Stimulated activated CD8-positive, alpha-beta memory T cell treated with anti-CD3 and anti-CD28 coated beads, Interleukin-7, amount 100 ng/mL, for 48 hours (primary cell): ENCODE measurements at places on chromosomes 3 and 15.

DNA sequence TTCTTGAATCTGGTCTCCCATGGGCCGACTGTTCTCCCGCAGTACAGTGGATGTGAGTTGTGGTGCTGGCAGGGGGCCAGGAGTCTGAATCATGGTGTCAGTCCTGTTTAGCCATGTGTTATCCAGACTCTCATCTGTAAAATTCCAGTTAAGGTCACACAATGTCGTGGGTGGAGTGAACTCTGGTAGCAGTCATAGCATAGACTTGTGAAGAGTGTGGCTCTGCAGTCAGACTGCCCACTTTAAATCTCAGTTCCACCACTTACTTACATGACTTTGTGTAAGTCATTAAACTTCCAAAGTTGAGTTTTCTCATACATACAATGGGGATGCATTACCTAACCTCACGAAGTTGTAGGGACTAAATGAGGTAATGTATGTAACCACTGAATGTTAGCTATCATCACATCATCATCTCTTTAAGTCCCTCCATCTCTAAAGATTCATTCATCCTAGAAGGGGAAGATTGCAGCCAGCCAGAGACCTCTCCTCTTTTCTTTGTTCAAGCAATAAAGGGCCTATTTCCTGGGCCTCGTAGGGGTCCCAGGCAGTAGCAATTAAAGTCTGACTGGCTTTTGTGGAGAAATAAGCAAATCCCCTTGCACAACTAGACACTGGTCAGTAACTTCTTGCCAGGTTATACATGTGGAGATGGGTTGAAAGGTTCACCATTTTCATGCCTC, 93.9 kb downstream of the PCCB start:
- DNase-seq: no peak

DNA sequence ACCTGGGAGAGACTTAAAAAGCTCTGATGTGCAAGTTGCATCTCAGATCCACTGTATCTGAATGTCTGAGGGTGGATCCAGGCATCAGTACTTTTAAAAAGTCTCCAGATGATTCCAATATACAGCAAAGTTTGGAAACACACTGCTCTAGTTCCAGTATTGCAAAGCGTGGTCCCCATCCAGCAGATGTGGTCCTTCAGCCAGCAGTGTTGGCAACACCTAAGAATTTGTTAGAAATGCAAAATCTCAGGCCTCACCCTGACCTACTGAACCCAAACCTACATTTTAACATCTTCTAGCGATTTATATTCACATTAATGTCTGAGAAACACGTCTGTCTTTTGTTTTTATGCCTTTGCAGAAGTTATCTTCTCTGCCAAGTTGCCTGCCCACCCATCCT, 32.2 kb upstream of the SGO1 start:
- DNase-seq: no peak

GRCh38 chr3:36804295-36805055, 40.1 kb upstream of the DCLK3 start:
- DNase-seq: no peak

GRCh38 chr3:5187920-5188418, 462 bp downstream of the EDEM1 start:
- no peak for DNase-seq

DNA sequence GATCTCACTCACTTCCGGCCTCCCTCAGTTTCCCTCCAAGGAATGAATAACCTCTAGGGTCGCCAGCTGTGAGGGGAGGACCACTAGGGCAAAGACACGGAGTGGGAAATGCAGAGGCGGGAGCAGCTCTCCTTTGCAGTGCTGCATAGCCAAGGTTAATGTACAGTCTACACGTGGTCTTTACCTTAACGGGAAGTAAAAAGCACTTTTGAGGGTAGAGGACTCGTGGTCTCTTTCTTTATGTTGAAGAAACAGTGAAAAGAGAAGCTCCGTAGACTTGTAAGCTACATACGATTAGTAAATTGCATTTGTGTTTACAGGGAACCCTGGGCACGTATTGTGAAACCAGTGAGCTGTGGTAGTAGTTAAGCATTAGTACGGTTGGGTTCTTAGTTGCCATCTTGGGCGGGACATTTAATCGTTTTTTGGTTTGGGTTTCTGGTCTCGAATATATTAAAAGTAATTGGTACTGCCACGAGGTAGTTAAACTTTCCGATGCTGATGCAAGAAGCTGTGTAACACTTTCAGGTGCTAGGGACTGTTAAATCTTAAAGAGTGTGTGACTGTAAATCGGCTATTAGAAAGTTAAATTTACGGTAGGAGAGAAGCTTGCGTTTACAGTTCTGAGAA, 828 bp downstream of the U2SURP start:
- no peak for DNase-seq

DNA sequence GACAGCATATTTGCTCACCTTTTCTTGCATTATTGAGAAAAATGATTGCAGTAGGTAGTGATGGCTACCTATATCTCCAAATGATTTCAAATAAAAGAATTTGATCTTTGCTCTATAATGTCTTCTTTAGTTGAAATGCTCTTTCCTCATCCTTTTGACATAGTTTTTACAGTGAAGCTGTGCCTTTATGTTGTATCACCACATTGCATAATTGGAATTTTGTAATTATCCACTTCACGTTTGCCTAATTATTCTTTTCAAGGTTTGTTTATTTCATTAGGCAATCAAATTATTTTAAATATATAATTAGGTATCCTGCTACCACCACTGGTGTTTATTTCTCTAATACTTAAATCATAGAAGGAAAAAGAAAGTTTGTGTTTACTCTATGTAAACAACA, 21.3 kb upstream of the P2RY13 start:
- DNase-seq: no peak

DNA sequence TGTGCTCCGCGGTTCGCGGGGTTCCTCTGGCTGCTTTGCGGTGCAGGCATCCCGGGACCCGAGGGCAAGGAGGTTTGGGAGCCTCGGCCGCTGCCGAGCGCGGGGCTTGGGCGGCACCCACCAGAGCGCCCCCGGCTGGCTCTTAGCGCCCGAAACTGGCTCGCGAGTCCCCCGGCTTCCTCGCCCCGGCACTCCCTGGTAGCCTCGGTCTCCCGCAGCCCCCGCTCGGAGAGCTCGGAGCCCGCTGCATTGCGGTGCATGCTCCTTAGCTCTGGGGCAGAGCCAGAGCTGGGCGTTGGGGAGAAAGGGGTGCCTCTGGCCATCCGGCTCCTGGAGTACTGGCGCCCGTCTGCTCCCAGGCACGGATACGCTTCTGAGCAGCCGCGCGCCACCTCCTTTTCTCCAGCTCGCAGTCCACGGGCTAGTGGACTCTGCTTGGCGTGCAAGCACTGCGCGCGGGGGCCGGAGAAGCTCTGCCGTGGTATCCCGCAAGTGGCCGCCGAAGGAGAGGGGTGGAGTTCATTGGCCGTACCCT, 753 bp downstream of the EPHB1 start:
- DNase-seq: no peak

DNA sequence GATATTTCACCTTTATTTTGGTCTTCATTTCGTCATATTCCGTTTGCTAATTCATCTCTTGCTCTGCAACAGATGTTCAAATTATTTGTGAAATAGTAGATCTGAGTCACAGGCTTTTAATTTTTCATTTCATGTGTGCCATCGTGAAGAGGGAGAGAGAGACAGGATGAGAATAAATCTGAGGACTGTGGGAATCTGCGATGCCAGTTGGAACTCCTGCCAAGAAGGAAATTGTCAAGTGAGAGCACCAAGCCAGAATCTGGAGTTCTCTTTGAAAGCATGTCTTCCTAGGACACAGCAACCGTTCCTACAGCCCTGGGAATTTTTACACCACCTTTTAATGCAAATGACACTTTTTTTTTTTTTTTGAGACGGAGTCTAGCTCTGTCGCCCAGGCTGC, 48.8 kb downstream of the NSMCE3 start:
- DNase-seq: no peak

GRCh38 chr3:32882189-32882588, 64.4 kb downstream of the TRIM71 start:
- no peak for DNase-seq

DNA sequence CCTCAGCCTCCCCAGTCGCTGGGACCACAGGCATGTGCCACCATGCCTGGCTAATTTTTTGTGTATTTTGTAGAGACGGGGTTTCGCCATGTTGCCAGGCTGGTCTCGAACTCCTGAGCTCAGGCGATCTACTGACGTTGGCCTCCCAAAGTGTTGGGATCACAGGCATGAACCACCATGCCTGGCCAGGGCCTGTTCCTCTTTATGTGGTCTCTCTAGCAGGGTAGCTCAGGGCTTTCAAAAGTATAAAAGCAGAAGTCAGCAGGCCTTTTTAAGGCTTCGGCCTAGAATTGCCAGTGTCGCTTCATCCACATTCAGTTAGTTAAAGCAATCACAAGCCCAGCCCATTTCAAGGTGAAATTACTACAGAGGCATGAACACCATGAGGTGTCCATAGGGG, 7.6 kb downstream of the VHL start:
- DNase-seq: no peak

DNA sequence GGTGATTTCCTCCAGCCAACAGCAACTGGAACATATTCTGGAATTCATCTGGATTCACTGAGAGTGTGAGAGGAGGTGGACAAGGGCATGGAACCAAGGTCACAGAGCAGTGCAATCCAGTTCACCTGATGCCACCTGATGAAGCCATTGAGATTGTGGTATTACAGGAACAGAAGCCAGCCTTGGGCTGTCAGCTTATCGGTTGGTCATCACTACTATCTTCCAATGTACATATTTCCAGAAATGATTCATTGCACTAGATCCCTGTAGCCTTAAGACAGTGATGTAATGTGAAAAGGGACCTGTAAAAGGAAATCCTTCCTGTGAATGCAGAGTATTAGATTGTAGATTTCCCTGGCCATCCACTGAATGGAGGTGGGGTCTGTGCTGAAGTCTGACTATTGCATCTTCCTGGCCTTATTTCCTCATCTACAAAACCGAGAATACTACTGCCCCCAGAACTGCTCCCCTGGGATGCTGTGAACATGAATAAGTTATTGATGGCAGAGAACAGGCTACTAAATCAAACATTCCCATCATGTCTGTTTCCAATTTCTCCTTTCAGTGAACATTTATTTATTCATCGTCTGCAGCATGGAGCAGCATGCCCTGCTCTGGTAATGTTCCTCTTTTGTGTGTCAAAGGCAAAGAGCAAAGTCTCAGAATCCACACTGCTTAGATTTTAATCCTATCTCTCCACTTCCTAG, 47.4 kb upstream of the TPM1 start:
- no peak for DNase-seq
